ENCODE measurements at places on chromosomes 6 and 20. TPM values are rescaled to one million over a fixed set of nuclear protein-coding genes. Genes with fewer than 3 reads are reported as not detected.

- DNase-seq, result no peak
Observed at GRCh38 chr20:965956-966355, 36.2 kb downstream of the RSPO4 start.

MCCD1 gene
- not detected for total RNA-seq

DNA sequence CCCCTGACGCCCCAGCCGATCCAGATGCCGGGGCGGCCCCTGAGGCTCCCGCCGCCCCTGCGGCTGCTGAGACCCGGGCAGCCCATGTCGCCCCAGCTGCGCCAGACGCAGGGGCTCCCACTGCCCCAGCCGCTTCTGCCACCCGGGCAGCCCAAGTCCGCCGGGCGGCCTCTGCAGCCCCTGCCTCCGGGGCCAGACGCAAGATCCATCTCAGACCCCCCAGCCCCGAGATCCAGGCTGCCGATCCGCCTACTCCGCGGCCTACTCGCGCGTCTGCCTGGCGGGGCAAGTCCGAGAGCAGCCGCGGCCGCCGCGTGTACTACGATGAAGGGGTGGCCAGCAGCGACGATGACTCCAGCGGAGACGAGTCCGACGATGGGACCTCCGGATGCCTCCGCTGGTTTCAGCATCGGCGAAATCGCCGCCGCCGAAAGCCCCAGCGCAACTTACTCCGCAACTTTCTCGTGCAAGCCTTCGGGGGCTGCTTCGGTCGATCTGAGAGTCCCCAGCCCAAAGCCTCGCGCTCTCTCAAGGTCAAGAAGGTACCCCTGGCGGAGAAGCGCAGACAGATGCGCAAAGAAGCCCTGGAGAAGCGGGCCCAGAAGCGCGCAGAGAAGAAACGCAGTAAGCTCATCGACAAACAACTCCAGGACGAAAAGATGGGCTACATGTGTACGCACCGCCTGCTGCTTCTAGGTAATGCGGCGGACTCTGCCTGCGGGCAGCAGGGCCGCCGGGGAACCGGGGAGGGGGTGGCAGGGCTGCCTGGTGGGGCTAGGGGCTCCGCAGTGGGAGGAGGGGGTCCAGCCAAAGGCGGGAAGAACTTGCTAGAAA, 2.3 kb downstream of the GNAS start:
- peak; percentile 49 for DNase-seq

ETV7 gene
- not detected for total RNA-seq

DNA sequence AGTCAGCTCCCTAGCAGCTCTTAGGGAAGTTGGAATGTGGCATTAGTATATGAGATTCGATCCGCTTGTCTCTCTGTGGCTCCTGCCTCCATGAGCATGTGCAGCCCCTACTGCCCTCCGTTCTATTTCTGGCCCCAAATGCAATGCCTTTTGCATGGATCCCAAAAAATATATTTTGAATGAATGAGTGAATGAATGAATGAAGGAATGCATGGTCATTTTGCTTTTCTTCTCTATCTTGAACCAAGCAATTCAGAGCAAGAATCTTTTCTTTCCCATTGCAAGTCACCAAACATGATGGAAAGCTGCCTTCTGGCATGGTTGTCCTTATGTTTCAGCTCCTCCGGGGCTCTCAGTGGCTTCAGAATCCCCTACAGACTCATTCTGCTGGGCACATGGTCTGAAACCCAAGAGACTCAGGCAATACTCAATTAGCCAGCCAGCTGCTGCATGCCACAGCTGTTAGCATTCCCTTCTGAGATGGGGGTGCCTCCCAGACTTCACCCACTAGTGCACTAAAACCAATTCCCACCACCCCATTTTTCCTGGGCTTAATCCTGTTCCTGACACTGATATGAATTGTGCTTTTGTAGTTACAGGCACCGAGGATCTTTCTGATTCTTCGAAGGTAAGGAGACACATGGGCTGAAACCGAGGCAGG, 2.6 kb upstream of the IYD start:
- DNase-seq, result peak; percentile 38

GRCh38 chr20:3927486-3928291, 38.5 kb downstream of the PANK2 start:
- peak; percentile 76 for DNase-seq

- DNase-seq, result no peak
Observed at GRCh38 chr6:22017272-22017671, 279.6 kb downstream of the PRL start.

MLN gene
- total RNA-seq, result not detected

DNA sequence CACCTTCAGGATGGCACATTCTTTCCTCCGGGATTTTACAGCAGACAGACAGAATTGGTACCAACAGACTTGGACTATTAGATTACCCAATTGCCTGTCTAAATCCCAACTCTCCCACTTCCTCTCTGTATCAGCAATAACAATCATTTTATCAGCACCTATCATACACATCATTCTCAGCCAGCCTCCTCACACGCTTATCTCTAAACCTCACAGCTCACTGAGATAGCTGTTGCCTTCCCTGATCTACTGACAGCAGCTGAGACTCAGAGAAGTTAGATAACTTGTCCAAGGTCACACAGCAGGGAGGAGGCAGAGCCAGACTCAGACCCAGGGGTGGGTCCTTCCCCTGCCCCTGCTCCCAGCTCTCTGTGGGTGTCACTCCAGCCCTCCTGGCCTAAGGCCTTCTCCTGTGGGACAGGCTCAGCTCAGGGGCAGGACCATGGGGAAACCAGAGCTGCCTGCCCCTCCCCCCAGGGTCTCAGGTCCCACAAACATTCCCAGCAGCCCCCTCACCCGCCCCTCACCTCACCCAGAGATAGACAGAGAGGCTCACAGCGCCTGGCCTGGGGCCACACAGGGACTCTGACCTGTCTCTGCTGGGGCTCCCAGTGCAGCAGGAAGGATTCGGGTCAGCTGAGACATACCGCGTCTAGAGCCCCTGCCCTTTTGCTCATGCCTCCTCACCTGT, 92.8 kb downstream of the GRM4 start:
- DNase-seq, result no peak

DNA sequence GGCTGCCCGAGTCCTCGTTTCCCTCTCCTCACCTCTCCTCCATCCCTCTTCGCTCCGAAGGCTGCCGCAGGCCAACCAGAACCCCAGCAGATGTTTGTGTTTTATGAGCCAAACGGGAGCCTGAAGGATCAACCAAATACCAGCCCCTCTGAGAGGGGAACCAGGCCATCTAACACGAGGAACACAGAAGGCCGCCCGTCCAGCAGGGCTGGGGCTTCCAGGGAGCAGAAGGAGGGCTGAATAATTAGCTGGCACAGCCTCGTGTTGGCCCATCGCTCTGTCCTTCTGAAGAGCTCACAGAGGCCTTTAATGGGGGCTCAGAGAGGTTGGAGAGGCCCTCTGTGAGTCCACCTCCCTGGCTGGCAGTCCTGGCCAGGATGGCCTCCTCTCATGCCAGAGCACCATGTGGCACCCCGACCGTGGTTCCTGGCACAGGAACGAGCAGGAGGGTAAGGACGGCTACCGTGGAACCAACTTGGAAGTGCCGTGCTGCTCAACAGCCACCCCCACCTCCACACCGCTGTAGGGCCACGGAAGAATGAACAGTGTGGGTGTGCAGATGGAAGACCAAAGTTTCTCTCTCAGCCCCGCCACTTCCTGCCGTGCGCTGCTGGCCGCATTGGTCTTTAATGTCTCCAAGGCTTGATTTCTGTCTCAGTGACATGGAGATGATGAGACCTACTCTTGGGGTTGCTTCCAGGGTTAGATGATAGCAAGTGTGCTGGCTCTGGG, 155.2 kb downstream of the SCML4 start:
- DNase-seq, result no peak

UNC5CL gene
- 1.0 TPM for total RNA-seq

TRIM31 gene
- total RNA-seq, result not detected

DNA sequence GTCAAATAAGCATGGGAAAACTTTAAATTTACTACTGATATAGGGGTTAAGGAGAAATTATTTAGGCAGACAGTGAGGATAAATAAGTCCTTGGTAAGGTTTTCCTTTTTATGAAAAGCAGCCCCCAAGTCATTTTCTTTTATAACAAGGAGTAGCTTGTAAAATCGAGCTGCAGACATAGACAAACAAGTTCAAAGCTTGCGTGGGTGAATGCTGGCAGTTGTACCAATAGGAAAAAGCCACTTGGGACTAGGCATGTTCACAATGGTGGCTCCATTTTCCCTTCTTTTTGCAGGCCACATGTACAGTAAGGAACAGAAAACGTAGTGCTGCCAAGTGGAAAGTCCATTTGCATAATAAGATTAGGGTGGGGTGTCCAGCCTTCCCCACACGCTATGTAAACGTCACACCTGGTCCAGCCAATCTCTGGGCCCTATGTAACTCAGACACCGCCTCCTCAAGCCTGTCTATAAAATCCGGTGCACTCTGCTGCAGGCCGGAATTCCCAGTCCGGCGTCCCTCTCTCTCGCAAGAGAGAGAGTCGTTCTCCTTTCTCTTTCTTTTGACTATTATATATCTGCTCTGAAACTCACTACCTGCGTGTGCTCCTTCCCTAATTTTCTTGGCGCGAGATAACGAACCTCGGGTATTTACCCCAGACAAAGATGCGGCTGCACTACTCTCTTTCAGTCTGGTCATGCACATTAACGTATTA, 217.1 kb upstream of the MAN1A1 start:
- DNase-seq, result no peak

DNA sequence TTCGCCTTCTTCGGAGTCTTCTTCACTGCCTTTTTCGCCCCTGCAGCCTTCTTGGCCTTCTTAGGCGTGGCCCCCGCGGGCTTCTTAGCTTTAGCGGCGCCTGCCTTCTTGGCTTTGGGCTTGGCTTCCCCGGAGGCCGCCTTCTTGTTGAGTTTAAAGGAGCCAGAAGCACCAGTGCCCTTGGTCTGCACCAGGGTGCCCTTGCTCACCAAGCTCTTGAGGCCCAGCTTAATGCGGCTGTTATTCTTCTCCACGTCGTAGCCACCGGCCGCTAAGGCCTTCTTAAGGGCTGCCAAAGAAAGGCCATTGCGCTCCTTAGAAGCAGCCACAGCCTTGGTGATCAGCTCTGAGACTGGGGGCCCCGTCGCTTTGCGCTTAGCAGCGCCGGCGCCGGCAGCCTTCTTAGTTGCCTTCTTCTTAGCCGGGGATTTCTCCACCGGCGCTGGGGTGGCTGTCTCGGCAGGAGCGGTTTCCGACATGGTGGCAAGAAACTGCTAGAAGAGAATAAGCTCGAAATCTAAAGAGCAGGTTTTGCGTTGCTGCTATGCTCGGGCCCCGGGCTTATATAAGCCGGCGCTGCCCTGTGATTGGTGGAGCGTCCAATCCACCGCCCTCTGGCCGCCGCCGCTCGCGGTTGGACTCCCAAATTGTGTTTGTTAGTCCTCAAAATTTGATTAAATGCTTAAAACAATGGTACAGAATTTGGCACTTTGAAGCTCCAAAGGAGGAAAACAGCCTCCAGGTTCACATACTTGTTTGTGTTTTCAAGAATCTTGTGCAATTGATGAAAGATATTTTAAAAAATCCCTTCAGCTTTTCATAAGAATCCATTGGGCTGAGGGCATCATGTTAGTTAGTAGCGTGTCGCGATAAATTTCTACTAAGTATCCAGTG, 44.9 kb downstream of the OR2B2 start:
- DNase-seq, result peak; percentile 74

- no peak for DNase-seq
Observed at GRCh38 chr6:73722318-73723060, 26.5 kb downstream of the CD109 start.

TGM2 gene
- not detected for total RNA-seq

DNA sequence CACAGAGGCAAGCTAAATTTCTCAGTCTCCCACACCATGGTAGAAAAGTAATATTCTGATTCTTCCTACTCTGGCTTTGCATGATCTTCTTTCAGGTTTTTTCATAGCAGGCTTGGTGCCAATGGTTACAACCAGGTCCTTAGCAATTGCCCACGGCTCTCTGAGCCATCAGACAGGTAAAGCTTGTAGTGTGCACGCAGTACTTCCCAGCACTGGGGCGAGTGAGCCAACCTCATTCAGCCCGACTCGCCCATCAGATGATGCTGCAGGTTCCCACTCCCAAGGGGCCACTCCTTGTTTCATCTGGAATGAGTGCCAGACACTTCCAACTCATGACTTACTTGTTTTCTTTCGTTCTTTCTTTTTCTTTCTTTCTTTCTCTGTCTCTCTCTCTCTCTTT, 78.3 kb downstream of the PERP start:
- DNase-seq, result no peak

GRCh38 chr6:14720411-14721102, 525.3 kb upstream of the JARID2 start:
- DNase-seq, result no peak

DNA sequence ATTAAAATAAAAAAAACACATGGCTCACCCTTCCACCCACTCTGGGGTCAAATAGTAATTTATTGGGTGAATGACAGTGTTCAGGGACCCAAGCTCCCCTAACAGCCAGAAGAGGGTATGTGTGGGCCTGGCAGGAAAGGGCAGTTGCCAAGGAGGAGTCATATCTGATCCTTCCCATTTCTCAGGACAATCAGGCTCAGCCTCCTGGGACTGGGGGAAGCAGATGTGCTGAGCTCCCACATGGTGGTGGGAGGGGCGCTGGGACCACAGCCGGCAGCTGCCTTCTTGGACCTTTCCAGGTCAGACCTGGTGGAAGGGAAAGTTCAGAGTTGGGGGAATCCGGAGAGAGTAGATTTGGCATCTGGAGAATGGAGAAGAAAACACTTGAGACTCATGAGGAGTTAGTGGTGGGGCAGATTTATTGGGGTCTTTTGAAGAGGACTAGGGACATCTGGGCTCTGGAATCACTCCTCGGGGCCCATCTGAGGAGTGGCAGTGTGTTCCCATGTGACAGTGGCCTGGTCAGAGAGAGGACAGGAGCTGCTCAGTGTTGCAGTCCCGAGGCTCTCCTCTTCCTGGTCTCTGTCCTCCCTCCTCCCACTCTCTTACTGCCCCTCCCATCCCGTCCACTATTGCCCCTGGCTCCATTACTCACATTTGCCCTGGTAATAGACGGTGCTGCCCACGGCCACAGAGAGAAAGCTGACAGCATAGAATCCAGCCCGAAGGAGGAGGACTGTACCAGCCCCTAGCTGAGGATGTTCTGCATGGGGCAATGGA, 3.0 kb downstream of the LST1 start:
- peak; percentile 45 for DNase-seq

DNA sequence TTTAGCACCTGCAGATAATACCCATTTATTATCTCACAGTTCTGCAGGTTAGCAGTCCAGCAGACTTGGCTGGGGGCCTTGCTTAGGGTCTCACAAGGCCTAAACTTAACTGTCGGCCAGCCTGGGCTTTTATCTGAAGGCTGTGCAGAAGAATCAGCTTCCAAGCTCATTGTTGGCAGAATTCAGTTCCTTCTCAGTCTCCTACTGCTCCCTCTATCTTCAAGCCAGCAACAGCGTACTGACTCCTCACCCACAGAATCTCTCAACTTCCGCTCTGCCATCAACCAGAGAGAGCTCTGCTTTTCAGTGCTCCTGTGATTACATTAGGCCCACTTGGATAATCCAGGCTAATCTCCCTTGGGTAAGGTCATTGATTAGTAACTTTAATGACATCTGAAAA, 30.2 kb upstream of the NHSL1 start:
- DNase-seq, result no peak

GRCh38 chr20:32386091-32386490, 28.0 kb downstream of the ASXL1 start:
- no peak for DNase-seq

DDO gene
- not detected for total RNA-seq

DNA sequence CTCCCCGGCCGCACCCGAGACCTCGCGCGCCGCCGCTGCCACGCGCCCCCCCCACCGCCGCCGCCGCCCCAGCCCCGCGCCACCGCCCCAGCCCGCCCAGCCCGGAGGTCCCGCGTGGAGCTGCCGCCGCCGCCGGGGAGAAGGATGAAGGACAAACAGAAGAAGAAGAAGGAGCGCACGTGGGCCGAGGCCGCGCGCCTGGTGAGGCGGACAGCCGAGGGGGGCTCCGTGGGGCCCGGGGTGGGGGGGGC, 426 bp downstream of the ASXL1 start:
- no peak for DNase-seq

GRCh38 chr6:7042056-7042653, 65.6 kb upstream of the RREB1 start:
- no peak for DNase-seq

All from glutamatergic neuron (in vitro differentiated cells).